ENCODE measurements at places on chromosomes 16 and 17.

DNA sequence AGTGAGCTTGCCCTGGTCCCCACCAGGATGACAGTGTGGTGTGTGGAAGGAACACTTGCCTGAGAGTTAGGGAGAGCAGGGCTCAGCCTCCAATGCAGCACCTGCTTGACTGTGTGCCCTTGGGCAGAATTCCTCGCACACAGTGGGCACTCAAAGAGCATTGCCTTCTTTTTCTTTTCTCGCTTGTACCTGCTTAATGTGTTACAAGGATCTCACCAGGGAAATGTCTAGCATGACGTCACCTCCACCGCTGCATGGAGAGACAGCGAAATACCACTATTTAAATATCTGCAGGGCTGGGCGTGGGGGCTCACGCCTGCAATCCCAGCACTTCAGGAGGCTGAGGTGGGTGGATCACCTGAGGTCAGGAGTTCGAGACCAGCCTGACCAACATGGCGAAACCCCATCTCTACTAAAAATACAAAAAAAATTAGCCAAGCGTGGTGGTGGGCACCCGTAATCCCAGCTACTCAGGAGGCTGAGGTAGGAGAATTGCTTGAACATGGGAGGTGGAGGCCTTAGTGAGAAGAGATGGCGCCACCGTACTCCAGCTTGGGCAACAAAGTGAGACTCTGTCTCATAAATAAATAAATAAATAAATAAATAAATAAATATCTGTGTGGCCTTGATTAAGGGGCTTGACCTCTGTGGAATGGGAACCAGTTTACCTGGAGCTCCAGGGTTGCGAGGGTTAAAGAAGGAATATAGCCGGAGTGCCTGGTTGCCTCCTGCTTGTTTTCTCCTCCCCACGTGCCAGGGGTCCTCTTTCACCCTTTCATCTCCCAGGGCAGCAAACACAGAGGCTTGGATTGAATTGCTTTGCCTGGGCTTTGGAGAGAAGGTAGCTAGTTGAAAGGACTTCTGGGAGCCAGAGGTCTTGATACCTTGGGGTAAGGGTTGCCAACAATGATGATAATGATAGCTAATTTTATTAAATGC lies 16.3 kb downstream of the SNX29 start:
- DNase-seq = no peak

DNA sequence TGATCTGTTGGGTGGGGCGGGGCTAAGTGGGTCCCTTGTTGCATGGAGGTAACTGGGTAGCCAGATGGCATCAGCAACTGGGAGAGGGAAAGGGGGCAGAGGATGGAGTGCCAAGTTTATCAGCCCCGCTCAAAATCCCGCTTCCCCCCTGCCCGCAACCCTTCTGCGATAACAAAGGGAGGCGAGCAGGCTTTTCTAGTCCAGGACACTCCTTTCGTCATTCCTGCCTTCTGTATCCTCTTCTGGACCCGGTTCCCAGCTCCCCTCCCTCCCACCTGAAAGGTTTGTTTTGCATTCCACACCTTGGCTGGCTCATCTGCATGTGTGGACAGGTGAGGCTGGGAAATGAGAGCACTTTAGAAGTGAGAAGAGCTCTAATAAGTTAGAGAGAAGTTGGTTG lies 53.3 kb downstream of the HLF start:
- no peak for DNase-seq

- no peak for DNase-seq
Observed at GRCh38 chr17:8327303-8327649, 12.4 kb upstream of the ODF4 start.

- no peak for DNase-seq
Observed at GRCh38 chr17:77571155-77571981, 387.1 kb upstream of the TNRC6C start.

DNA sequence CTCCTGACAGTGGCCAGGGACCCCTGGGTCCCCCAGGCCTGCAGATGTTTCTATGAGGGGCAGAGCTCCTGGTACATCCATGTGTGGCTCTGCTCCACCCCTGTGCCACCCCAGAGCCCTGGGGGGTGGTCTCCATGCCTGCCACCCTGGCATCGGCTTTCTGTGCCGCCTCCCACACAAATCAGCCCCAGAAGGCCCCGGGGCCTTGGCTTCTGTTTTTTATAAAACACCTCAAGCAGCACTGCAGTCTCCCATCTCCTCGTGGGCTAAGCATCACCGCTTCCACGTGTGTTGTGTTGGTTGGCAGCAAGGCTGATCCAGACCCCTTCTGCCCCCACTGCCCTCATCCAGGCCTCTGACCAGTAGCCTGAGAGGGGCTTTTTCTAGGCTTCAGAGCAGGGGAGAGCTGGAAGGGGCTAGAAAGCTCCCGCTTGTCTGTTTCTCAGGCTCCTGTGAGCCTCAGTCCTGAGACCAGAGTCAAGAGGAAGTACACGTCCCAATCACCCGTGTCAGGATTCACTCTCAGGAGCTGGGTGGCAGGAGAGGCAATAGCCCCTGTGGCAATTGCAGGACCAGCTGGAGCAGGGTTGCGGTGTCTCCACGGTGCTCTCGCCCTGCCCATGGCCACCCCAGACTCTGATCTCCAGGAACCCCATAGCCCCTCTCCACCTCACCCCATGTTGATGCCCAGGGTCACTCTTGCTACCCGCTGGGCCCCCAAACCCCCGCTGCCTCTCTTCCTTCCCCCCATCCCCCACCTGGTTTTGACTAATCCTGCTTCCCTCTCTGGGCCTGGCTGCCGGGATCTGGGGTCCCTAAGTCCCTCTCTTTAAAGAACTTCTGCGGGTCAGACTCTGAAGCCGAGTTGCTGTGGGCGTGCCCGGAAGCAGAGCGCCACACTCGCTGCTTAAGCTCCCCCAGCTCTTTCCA lies 25.1 kb downstream of the C1QTNF1 start:
- no peak for DNase-seq

GRCh38 chr16:89349947-89350633 lies 132.6 kb downstream of the ZNF778 start:
- DNase-seq = no peak

DNA sequence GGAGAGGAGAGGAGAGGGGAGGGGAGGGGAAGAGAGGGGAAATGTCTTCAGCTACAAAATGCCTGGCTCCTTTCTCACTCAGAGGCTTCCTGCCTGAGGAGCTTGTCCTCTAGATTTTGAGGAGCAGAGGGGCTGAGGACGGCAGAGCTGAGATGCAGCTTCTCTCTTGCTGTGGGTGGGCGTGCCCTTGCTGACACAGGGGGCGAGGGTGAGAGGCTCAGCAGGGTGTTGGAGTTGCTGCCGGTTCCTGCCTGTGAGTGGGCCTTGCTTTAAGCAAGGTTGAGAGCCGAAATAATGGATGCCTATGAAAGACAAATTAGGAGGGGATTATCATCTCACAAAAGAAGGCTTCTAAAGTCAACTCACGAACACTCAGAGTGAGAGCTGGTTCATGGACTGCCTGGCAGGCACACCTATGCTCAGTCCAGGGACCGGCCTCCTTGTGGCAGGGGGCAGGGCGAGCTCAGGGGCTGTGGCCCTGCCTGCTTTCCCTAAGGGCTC lies 215.6 kb downstream of the MSI2 start:
- DNase-seq = no peak

- no peak for DNase-seq
Observed at GRCh38 chr16:23324727-23325126, 22.6 kb downstream of the SCNN1B start.

GRCh38 chr16:81174644-81175324 lies 63.7 kb upstream of the BCO1 start:
- DNase-seq = no peak

GRCh38 chr16:728131-728889 lies 1.4 kb downstream of the HAGHL start:
- DNase-seq = peak; percentile 73

- DNase-seq = peak; percentile 49
Observed at GRCh38 chr16:87333101-87333500, 15.9 kb upstream of the C16orf95 start.

- DNase-seq = no peak
Observed at GRCh38 chr17:72622661-72623433, 469.6 kb downstream of the SLC39A11 start.

GRCh38 chr17:32558997-32559650 lies 72.3 kb downstream of the CDK5R1 start:
- no peak for DNase-seq

DNA sequence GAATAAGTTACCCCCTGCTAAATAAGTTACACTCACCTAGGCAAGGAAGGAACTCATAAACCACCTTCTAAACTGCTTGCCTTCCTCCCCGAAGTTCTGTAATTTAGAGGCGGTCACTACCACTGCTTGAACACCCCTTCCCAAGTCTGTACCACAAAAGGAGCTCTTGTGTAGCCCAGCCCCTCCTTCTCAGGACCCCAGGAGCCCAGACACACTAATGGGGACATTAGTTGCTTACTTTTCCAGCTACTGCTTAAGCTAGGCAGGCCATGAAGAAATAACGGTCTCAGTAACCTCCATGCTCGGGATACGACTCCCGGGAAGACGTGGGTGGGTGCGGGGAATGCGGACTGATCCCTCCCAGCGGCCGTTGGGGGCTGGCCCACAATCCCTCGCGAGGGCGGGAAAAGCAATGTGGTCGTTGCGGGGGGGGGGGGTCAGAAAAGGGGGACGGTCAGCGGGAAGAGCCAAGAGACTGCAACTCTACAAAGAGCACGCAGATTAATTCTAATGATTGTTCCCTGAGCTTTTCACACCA lies at the start of gene TEX14:
TSS of gene TEX14 (minus strand) at position 345 of the 538 bp plus-strand sequence. CDS start 40,044 bp downstream, outside the sequence.
- DNase-seq = peak; percentile 23

- DNase-seq = no peak
Observed at GRCh38 chr17:78361225-78361701, 1.4 kb upstream of the SOCS3 start.

GRCh38 chr16:24071666-24072360 lies 184.3 kb upstream of the CACNG3 start:
- no peak for DNase-seq

DNA sequence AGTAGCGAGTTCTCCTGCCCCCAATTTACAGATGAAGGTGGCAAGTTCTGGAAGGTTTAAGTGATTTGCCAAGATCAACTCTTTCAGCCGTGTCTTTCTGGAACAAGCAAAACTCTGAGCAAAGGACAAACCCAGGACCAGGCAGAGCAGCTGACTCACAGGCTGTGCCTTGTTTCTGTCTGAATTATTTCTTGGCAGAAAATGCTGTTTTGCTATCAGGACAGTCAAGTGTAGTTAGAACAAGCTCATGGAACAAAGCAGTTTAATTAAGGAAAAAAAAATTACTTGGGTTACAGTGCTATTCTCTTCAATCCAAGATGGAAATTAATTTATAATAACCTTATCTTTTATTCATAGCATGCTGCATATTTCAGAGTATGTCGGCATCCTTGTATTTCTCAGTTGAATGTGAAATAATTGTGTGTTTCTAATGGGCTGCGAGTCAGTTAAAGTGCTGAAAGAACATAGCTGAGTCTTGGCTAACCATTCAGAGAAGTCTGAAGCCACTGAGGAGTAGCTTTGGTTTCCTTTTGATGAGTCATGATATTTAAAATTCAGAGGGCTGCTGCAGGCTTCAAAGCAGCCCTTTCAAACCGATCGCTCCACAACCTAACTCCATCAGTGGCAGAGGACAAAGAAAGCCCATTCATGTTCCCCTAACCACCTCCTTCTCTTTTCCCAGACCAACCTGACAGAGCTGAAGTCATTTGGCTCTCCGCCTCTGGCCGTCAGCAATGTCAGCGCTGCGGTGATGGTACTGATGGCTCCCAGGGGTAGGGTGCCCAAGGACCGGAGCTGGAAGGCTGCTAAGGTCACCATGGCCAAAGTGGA lies 143.7 kb downstream of the ZNF18 start:
- DNase-seq = peak; percentile 15

DNA sequence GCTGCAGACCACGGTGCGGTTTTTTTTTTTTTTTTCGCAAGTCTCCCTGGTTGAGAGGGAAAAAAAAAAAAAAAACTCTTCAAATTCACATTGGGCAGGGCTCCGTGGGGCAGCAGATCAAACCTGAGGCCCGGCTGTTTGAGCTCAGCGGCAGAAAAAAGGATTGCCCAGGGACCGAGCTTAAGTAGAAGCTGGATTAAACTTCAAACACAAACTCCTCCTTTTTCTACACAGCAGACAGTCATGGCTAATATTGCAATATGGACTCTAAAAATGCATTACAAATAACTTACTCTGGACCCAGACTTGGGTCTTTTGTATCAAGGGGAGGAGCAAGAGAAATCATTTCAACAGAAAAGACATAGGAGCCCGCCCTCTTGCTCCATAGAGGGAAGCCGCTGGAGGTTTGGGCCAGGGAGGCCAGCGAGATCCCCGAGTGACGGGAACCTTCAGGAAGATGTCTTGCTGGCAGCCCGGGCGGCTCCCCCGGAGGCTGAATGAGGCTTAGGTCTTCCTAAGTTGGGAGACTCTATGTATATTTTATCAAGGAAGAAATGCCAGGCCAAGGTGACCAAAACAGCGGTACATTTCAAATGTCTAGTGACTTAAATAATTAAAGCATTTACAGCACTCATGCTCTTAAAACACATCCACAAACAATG lies 167.7 kb downstream of the ZNF423 start:
- no peak for DNase-seq

GRCh38 chr16:49010879-49011278 lies 270.8 kb downstream of the CBLN1 start:
- no peak for DNase-seq

DNA sequence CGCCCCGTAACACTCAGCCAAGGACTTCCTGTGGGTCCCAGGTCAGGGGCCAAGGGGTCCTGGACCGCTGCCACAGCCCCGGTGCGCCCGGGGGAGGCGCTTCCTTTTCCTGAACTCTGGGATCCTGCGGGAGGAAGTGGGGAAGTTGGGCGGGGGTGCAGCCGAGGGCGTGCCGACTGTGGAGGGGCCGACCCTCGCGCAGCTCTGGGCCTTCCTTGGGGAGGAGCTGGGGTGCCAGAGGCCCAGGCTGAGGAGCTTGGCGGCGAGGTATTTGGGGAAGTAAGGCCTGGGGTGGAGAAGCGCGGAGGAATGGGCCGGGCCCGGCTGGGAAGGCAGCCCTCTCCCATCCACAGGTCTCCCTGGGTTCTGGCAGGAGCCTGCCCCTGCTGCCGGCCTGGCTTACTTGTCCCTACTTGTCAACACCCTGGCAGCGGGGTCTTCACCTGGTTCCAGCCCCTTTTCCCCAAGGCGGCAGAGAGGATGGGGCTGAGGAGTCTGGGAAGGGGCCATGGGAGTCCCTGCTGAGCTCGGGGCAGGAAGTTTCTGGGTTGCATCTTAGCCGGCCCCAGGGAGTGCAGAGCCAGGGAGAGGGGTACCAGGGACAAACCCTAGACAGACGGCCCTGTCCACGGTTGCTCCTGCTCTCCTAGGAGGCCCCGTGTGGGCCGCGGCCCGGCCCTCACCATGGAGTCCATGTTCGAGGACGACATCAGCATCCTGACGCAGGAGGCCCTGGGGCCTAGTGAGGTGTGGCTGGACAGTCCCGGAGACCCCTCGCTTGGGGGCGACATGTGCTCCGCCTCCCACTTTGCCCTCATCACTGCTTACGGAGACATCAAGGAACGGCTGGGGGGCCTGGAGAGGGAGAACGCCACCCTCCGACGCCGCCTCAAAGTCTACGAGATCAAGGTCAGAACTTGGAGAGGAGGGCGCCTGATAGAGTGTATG lies 1.7 kb downstream of the TBKBP1 start:
- no peak for DNase-seq

GRCh38 chr16:86773354-86773715 lies 195.0 kb downstream of the FOXL1 start:
- no peak for DNase-seq

- DNase-seq = no peak
Observed at GRCh38 chr16:85062845-85063244, 35.2 kb downstream of the KIAA0513 start.

Measured in substantia nigra (tissue), 51 donors.